ENCODE measurements at places on chromosomes 7 and 10.

- DNase-seq, result no peak
These were observed 19.6 kb downstream of the RGS10 start for GRCh38 chr10:119522747-119523426.

DNA sequence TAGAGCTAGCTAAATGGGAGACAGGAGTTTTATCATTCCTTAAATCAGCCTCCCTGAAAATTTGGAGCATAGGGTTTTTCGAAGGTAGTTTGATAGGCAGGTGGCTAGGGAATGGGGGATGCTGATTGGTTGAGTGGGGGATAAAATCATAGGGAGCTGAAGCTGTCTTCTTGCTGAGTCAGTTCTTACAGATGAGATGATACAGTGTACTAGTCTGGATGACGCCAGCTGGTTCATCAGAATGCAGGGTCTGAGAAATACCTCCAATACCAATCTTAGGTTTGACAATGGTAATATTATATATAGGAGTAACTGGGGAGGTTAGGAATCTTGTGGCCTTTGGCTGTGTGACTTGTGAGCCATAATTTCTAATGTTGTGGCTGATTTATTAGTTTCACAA lies 271.2 kb downstream of the SUGCT start:
- DNase-seq, result no peak

GRCh38 chr10:7786430-7786829 lies 1.4 kb downstream of the KIN start:
- no peak for DNase-seq

- no peak for DNase-seq
These were observed 275.5 kb upstream of the DGKB start for GRCh38 chr7:15178065-15178464.

GRCh38 chr10:42865716-42866114 lies 83.1 kb downstream of the BMS1 start:
- DNase-seq, result no peak

GRCh38 chr10:23696476-23696875 lies 257.6 kb downstream of the OTUD1 start:
- DNase-seq, result no peak

- no peak for DNase-seq
These were observed 122.2 kb upstream of the AMPH start for GRCh38 chr7:38753347-38753746.

GRCh38 chr10:130404476-130405055 lies 268.4 kb downstream of the GLRX3 start:
- DNase-seq, result no peak

- DNase-seq, result no peak
These were observed 44.0 kb upstream of the CTBP2 start for GRCh38 chr10:125204400-125204799.

DNA sequence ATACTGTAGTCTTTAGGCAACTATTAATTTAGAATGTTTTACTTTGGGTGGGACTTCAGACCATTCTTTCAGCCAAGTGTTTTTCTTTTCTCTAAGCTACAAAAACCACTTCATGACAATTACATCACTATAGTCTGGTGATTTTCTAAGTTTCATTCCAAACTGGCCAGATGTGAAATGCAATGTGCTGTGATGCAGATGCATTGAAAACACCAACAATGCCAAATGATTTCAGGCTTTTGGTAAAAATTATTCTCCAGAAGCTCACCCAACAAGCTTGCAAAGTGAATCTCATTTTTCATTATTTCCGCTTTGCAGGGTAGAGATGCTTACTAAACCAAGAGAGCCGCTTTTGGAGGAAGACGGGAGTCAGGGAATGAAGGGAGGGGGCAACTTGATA lies 118.4 kb upstream of the ANK3 start:
- DNase-seq, result no peak

GRCh38 chr10:112091703-112092102 lies 91.9 kb downstream of the GPAM start:
- no peak for DNase-seq

DNA sequence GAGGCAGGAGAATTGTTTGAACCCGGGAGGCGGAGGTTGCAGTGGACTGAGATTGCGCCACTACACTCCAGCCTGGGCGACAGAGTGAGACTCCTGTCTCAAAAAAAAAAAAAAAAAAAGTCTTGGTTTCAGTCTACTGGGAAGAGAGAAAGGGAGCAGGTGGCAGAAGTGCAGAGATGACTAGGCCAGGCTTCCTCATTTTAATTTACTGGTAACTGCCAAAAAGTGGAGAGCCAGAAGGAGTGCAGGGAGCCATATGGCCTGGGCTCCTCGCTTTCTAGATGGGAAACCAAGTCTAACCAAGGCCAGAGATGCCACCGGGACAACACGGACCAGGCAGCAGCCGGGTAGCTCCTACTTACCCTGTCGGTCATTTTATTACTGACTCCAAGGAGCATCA lies 12.2 kb downstream of the SEPHS1 start:
- DNase-seq, result no peak

DNA sequence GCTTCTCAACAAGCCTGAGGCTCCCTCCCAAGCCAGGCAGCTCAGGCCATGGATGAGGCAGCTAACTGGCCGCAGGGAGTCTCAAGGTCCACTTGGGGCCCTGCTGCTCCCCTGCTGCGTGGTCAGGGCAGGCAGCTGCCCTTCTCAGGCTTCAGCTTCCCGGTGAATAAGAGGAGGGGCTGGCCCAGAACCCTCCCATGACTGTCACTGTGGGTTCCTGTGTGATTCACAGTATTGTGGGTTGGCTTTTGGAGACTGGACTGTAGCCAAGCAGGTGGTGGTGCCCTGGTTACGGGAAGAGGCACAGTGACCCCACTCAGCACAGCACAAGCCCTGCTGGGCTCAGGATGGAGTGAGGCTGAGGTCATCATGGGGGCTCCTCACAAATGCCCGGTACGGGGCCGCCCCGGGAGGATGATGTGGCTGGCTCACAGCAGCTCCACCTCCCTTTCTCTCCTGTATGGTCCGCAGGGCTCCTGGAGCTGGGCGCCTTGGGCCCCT lies 189.8 kb downstream of the HECW1 start:
- DNase-seq, result no peak

DNA sequence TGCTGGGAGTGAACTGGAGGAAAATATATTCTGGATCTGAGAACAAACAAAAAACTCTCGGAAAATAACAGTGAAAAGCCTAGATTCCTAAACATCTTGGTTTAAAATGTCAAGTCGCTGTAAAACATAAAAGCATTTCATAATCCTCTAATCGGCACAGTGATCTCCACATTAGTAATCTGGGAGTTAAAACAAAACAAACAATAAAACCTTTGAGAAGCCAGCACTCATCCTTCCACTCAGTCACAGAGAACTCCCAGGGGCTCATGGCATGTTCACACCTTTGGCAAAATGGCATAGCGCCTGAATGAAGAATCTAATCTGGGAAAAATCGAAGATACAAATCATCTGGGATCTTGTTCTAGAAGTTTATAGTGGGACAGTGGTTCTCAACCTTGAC lies 24.1 kb upstream of the HPS1 start:
- no peak for DNase-seq

DNA sequence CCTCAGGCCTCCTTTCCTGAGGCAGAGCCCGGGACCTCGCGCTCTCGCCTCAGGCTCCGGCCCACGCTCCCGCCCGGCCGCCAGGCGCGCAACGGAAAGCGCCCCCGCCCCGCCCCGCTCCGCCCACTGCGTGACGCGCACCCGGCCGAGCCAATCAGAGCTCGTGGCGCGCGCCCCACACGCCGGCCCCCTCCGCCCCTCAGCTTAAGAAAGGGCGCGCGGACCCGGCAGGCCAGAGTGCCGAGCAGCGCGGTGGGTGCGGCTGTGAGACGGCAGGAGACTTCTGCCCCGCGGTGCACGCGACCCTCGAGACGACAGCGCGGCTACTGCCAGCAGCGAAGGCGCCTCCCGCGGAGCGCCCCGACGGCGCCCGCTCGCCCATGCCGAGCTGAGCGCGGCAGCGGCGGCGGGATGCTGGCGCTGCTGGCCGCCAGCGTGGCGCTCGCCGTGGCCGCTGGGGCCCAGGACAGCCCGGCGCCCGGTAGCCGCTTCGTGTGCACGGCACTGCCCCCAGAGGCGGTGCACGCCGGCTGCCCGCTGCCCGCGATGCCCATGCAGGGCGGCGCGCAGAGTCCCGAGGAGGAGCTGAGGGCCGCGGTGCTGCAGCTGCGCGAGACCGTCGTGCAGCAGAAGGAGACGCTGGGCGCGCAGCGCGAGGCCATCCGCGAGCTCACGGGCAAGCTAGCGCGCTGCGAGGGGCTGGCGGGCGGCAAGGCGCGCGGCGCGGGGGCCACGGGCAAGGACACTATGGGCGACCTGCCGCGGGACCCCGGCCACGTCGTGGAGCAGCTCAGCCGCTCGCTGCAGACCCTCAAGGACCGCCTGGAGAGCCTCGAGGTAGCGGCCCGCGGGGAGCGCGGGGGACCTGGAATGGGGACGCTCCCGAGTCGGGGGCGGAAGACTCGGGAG lies at the start of gene NPTX2:
Gene NPTX2 (plus strand): TSS at position 235 of the 909 bp plus-strand sequence. CDS start 177 bp downstream, at position 412.
- no peak for DNase-seq

GRCh38 chr7:78018641-78019446 lies 220.3 kb downstream of the PHTF2 start:
- no peak for DNase-seq

DNA sequence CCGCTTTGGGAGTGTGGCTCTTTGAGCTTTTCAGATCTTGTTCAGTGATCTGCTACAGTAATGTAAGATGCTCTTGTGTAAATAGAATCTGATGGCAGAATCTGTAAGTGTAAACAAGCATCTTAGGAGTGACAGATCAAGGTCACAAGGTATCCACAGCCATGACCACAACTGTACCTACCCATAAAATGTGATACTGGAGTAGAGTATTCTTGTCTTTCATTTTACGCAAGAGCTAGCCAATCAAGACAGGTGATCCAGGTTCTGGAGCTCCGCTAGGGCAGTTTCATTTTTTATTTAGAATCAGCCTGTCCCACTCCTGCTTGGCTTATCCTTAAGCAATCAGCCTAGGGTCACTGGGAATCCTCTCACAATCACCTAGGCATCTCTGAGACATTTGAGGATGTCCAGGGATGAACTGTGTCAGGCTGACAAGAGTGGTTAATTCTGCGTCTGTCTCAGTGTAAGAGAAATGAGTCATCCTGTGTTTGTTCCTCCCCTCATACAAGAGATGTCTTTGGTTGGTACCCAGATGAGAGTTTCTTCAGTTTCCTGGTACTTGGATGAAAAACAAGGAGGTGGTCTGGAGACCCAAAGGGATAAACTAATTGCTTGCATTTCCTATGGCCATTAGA lies 13.6 kb downstream of the ZNF138 start:
- no peak for DNase-seq

- no peak for DNase-seq
These were observed 222.9 kb downstream of the DNAJB6 start for GRCh38 chr7:157559596-157560257.

DNA sequence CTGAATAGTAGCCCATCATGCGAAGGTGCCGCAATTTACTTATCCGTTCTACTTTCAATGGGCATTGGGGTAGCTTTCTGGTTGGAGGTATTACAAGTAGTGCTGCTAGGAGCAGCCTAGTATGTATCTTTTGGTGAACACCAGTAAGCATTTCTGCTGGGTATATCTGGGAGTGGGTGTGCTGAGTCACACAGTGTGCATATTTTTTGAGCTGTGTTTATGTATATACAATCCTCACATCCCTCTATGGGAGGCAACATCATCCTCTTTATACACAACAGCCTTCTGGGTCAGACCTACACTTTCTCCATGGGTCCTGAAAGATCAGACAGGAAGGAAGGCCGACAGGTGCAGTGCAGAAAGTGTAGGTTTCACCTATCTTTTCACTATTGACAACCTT lies 36.3 kb downstream of the PYROXD2 start:
- no peak for DNase-seq

GRCh38 chr7:149005427-149006344 lies 22.6 kb downstream of the PDIA4 start:
- DNase-seq, result peak; percentile 66

GRCh38 chr10:77902159-77902558 lies 24.4 kb downstream of the DLG5 start:
- DNase-seq, result no peak

DNA sequence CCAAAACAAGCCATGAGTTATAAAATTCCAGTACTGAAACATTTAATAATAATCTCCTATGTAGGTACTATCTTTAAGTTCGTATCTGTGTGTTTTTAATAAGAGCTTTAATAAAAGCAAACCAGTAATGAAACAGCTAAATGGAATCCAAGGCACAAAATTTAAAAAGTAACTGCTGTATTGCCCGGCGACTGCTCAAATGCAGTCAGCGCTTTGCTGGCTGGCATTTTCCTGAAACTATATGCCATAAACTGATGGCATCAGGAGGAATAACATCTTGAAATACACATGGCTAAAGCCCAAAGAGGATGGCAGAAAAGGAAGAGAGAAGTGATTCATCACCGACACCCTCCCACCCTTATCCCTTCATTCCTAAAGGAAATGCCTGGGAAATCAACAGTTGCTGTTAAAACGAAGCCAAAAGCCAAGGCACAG lies 133.1 kb downstream of the CUBN start:
- DNase-seq, result no peak

- DNase-seq, result no peak
These were observed 116.1 kb upstream of the CDCA7L start for GRCh38 chr7:22061775-22062174.

DNA sequence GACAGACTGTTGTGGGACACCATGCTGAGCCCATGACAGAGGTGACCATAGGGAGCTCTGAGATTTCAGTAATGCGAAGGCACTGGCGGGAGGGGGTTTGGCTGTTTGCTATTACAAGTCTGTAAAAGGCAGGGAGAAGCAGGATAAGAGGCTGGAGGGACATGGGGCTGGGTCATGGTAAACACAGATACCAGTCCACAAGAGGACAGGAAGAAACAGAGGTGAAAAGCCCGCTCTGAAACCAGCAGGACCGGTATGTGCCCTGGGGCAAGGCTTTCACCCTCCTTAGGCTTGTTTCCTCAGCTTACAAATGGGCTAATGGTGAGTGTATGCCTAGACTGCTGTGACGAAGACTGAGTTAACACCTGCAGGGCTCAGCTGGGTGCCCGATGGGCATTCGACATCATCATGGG lies 34.1 kb downstream of the ANXA11 start:
- DNase-seq, result no peak

- DNase-seq, result no peak
These were observed 4.2 kb downstream of the AHR start for GRCh38 chr7:17302575-17303142.

All from stimulated activated CD4-positive, alpha-beta T cell treated with anti-CD3 and anti-CD28 coated beads, Interleukin-15, amount 100 ng/mL, for 1 hour (primary cell).